ENCODE measurements at places on chromosomes 16 and 17.
A peak's percentile ranks its signal among the peaks of the same experiment; 100 is the strongest.

- peak; percentile 44 for DNase-seq
These were observed 45.4 kb downstream of the STH start for GRCh38 chr17:46044286-46044928.

DNA sequence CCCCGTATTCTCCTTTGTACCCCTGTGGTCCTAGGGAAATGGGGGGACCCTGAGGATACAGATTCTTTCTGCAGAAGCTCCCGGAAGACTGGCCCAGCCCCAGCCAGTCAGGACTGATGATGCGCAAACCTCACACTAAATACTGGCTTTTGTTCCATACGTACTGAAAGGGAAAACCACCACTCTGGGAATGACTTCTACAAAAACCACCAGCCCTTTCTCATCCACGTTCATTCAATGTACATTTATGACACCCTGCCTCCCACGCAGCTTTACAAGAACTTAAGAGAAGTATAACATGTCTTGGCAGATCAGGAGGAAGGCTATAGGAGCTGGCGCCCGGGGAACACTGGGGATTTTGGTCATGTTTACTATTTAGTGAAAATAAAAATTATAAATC is 70.6 kb downstream of the MARCHF10 start:
- peak; percentile 17 for DNase-seq

DNA sequence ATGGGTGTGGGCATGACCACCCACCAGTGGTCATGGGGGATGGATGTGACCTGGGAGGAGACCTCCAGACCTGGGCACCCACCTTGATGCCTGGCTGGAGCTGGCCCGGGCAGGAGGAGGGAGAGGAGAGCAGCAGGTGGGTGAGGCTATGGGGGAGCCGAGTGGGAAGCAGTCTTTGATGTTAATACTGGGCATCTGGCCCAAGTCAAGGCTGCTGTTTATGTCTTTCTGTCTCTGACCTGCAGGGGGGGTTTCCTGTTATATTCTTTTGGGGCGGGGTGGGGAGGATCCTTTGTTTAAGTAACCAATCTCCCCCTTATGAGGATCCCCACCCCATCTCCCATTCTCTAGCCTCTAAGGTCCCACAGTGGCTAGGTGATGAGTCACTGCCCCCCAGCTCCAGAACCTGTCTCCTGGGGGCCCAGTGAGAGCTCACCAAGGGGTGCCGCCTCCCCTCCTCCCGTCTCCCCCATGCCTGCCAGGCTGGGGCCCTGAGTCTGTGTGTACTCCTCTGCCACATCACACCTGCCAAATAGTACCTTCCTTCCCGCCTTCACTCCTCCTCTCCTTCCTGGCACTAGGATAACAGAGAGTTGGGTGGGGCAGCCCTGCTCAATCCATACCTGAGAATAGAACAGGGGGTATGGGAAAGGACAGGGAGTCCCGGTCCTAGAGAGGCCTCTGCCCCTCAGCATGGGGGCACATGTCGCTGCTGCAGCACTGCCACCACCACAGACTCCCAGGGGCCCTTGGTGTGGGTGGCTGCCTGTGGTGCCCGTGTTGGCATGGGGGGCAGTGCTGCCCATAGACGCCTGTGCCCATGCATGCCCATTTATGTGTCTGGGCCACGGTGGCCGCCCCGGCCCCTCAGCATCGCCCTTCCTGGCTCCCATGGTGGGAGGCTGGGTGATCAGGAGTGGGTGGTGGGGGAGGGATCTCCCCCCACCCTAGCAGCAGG is 7.3 kb downstream of the THRA start:
- DNase-seq, result no peak

DNA sequence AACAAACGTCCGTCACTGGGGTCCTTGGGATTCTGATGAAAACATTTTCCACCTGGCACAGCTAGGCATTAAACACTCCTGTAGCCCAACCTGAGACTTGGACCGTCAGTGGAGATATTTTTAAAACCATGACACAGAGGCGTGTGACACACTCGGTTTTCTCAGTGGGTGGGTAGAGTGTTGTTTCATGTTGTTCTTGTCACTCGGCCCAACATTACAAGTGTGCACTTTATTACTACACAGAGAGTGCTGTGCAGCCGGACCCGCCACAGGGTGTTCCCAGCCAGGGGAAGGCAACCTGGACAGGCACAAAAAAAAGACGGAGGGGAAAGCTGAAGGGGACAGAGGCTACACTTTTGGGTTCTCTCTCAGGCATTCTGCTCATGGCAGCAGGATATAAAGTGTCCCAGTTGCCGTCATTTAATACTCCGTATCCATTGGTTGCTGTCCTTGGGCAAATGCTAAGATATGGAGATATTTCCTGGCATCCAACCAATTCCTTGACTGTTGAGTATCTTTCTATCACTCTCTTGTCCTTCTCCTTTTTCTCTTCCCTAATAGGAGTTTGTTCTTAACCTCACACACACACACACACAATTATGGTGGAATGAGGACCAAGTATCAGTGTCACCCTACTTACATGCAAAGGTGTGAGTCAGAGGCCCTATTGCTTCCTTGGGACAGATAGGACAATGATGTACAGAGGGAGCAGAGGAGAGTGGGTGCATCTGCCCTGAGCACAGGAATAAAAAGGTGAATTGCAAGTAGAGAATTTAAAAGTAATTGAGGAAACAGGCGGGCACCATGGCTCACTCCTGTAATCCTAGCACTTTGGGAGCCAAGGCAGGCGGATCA is 154.1 kb upstream of the SOX9 start:
- DNase-seq, result no peak

DNA sequence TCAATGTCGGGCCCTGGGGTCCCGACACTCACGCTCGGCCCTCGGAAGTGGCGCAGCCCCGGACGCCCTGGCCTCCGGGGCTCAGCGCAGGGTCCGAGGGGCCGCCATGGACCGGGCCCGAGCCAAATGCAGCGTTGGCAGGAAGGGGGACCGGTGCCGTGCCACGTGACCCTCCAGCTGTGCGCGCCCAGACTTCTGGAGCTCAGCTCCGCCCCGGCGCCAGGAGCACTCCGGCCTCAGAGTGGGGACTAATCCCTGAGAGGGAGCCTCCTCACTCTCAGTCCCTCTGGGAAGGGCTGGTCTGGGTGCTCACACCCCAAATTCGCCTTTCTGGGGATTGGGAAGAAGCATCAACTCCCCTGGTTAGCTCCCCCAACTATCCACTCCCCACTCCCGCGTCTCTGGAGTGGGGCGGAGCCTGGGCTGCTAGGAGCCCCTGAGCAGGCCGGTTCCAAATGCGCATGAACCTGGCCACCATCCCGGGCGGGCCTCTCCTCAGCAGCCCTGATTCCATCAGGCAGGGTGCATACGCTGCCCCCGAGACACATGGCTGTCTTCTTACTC is at the start of gene B3GNT9:
TSS of gene B3GNT9 (minus strand) at position 166 of the 564 bp plus-strand sequence. CDS start 513 bp downstream, outside the sequence.
- DNase-seq, result peak; percentile 32

DNA sequence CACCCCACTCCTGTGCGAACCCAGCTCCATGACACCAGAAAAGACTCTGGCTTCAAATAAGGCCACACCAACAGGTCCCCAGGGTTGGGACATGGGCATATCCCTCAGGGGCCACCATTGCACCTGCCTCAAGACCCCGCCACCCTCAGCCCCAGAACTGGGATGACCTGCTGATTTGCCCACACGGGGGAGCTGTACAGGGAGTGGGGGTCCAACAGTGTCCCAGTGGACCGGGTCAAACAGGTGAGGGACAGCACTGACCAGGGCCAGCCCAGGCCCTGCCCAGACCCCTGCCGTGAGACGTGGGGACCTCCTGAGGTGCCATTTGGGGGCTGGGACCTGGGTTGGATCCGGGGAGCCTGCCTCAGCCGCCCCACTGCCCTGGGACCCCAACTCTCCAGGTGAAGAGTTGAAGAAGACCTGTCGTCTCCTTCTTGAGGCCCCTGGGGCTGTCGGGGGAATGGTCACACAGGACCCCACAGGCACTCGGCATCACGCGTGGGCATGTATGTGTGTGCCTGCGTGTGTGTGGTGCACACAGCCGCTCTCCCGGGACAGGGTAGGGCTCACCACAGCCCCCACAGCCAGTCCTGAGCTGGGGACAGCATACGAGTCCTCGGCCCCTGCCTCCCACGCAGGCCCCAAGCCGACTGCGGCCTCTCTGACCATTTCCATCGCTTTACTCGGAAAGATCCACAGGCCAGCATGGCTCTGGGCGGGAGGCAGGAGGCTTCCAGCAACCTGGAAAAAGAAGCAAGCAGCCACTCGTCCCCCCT is 34.2 kb upstream of the ZNF469 start:
- DNase-seq, result no peak

Measured in activated T-cell treated with anti-CD3 and anti-CD28 coated beads for 24 hours (primary cell).